SHP77 (cell line): ENCODE measurements at places on chromosomes 4 and X.

DNA sequence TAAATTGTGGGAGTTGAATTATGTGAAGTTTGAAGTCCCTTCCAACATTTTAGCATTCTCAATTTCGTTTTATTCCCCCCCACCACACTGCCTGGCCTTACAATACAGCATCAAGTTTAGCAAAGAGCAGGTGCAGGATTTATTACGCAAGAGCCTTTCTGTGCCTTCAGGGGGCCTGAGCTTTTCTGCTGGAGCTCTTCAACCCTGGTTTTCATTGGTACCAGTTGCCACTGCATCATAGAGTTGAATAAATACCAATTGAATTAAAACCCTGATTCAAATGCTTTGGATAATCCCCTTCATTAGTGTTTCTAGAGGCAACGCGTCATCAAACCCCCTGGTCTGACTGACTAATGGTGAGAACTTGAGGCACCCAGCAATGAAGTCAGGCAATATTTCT is 43.6 kb upstream of the KIT start:
- no peak for DNase-seq

DNA sequence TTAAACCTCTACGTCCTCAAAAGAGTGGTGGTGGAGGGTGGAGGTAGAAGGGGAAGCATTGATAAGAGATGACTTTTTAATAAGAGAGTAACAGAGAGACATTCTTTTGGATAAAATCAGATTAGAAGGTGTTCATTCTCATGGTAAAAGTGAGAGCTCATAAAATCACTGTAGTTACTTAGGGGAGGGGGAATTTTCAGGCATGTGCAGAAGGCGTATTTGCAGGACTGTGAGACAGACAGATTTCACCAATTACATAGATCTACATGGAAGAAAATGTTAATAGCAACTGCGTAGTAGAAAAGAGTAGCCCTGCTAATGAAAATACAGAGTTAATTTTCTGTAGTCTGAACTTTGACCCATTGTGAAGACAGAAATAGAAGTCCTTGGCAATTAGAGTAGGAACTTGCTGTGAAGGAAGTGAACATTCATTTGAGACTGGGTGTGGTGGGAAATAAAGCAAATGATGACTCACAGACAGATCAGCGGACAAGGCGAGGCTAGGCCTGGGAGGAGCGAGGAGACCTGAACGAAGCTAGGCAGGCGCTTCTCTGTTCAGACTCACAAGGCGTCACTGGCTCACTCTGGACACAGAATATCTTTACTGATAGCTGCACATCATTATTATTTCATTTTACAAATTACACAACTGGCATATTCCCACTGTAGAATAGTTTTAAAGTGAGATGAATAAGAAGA is 57.2 kb upstream of the FAM9C start:
- DNase-seq = no peak

DNA sequence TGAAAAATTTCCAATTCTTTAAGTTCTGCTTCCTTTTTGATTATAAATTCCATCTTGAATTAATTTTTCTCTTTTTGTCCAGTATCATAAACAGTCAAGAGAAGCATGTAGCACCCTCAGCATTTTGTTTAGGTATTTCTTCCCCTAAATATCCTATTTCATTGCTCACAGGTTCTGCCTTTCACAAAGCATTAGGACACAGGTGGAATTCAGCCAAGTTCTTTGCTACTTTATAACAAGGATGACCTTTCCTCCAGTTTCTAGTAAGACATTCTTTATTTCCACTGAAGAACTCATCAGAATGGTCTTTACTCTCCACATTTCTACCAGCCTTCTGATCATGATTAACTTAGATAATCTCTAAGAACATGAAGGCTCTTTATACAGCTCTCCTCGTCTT is 7.4 kb downstream of the SLC9B1 start:
- DNase-seq = no peak

- no peak for DNase-seq
Measured at GRCh38 chr4:79266136-79266535, 59.7 kb downstream of the NAA11 start.

DNA sequence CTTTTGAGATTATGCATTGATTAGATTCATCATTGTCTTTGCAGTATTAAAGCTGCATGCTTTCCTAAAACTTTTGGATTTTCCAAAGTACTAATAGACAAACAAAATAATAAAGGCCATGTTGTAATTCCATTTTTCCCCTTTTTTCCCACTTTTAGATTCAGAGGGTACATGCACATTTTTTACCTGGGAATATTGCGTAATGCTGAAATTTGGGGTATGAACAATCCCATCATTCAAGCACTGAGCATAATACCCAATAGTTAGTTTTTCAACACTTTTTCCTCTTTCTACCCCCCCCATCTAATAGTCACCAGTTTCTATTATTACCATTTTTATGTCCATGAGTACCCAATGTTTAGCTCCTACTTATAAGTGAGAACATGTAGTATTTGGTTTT is 1863.6 kb downstream of the STIM2 start:
- DNase-seq = no peak

DNA sequence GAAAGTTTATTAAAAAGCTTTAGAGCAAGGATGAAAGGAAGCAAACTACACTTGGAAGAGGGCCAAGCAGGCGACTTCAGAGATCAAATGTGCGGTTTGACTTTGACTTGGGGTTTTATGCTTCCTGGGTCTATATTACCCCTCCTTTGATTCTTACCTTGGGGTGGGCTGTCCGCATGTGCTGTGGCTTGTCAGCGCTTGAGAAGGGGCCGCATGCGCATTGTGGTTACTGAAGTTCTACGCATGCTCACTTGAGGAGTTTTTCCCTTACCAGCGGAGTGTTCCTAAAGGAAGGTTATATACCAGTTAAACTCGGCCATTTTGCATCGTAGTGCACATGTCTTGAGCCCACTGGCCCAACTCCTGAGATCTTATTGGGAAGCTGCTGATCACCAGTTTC is 9.9 kb downstream of the ZNF157 start:
- no peak for DNase-seq

DNA sequence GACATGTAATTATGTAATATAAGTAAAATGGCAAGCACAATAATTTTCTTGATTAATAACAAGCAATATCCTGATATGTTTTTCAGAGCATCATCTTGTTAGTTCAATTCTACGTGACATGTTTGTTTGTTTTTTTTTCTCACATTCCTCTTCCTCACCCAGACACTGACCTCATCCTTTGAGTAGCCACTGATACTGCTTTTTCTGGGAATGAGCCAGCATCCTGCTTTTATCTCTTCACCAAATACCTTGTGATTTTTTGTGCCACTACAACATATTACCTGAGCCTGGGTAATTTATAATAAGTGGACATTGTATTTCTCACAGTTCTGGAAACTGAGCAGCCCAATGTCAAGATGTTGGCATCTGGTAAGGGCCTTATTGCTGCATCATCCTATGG is 484.0 kb downstream of the NAF1 start:
- no peak for DNase-seq

- peak; percentile 9 for DNase-seq
Measured at GRCh38 chr4:41256131-41256739, 493 bp upstream of the UCHL1 start.

DNA sequence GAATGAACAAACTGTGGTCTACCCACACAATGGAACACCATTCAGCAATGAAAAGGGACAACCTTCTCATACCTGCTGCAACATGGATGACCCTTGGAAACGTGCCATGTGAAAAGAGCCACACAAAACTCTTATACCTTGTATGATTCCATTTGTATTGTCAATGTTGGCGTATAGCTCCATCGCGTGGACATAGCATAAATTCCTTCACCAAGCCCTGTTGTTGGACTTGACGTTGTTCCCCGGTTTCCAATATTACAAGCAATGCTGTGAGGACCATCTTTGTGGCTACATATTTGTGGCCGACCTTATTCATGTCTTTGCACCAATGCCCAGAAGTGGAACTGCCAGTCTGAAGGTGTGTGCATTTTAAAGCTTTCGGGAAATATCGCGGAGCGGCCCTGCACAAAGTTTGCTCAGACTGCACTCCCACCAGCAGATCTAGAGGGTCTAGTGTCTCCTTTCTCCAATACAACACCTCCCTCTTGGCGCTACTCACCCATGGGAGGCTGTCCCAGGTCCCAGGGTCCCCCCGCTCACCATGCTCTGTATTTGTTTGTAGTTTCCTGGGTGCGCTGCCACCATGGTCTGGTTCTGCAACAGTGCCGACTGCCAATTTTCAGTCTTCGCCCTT is at the start of gene CLDN34:
Gene CLDN34, plus strand, starts transcription at position 584 of the 634 bp plus-strand sequence. Its CDS starts 0 bp downstream, at position 584.
- DNase-seq = no peak

DNA sequence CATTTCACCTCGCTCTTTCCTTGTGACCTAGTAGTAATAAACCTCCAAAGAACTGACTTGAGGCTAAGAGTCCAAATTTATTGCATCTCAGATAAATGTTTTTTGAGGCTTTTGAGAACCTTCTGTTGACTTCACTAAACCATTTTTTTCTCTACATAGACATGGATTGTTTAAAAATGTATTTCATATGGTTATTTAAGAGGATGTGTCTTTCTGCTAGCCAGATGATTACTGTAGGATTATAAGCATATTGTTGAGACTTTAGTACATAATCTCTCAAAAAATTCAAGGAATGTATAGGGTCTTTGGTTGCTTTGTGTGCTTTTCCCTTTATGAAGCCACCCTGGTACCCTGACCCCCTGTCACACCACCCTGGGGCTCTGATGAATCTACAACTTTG is 44.8 kb downstream of the ATXN3L start:
- DNase-seq = no peak

DNA sequence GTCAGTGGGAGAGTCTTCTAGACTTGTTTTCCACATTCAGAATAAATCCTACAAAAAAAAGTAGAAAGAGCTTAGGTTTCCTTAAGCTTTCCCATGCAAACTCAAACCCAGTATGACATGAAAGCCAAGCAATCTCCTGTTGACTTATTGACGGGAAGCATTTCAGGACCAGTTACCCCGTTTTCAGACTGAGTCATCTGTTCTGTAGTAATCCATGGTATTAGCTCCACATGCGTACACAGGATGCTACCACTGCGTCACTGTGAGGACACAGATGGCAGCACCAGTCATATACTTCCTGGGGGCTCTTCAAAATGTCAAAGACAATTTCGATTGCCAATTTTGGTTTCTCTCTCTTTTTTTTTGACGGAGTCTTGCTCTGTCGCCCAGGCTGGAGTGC is 224.9 kb upstream of the MAD2L1 start:
- no peak for DNase-seq

DNA sequence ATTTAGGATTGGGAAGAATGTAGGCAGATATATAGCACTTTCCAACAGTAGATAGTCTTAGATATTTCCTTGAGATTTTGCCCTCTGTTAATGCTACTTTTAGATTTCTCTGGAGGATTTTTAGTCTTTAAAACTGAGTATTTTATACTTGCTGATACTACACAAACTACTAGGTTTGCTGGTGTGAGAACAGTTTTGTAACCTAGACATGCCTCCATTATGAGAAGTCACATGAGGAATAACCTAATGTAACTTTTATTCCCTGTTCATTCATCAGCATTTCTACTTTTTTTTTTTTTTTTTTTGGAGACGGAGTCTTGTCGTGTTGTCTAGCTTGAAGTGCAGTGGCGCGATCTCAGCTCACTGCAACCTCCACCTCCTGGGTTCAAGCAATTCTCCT is 137.2 kb downstream of the RAPGEF2 start:
- no peak for DNase-seq

GRCh38 chr4:138677748-138678147 is 337.8 kb upstream of the NOCT start:
- DNase-seq = no peak

GRCh38 chr4:5822619-5823018 is 70.3 kb downstream of the CRMP1 start:
- no peak for DNase-seq
